Myometrial cell (primary cell): ENCODE measurements at places on chromosomes 7 and 10. TPM values are rescaled to one million over a fixed set of nuclear protein-coding genes. Genes with fewer than 3 reads are reported as not detected.

Gene AKR1C4
- not detected in 2 replicates for total RNA-seq

Gene CARD11
- total RNA-seq = 2.6 and 3.9 TPM in 2 replicates

Gene VSTM4
- total RNA-seq = under 0.01 and 0.18 TPM in 2 replicates

Gene STAMBPL1
- total RNA-seq = 30.8 and 60.8 TPM in 2 replicates

Gene PLPP4
- total RNA-seq = 0.89 TPM in 1 of 2 replicates, not detected in the other

Gene OR2A12
- total RNA-seq = not detected in 2 replicates

Gene IQCE
- 15.3 and 22.5 TPM in 2 replicates for total RNA-seq

Gene PON1
- not detected in 2 replicates for total RNA-seq
